SK-N-MC (cell line): ENCODE measurements at places on chromosomes 12 and 14.

- no peak for DNase-seq
These were observed 5.7 kb upstream of the CATSPERB start for GRCh38 chr14:91737619-91738018.

- peak; percentile 83 for DNase-seq
These were observed 159.0 kb downstream of the PTPN11 start for GRCh38 chr12:112577473-112578329.

GRCh38 chr12:65511134-65511834 is 232.8 kb downstream of the MSRB3 start:
- no peak for DNase-seq

GRCh38 chr12:109714141-109714912 is 702 bp downstream of the FAM222A start:
- DNase-seq: no peak

- no peak for DNase-seq
These were observed 26.9 kb downstream of the RAB3IP start for GRCh38 chr12:69765515-69765914.

DNA sequence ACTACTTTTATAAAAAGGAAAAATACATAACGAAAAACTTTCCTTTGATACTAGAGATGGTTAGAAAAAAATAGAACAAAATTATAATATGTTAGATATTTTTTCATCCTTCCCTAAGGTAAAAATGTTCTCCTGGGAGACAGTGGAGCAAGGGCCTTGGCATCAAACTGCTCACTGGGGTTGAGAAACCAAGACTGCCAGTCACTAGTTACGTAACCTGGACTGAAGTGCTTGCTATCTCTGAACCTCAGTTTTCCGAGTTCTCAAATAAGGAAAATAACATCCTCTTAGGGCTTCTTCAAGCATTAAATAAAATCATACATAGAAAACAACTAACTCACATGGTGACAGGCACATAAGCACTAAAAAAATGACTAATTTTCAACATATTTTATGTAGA is 48.2 kb upstream of the FRMD6 start:
- DNase-seq: no peak

DNA sequence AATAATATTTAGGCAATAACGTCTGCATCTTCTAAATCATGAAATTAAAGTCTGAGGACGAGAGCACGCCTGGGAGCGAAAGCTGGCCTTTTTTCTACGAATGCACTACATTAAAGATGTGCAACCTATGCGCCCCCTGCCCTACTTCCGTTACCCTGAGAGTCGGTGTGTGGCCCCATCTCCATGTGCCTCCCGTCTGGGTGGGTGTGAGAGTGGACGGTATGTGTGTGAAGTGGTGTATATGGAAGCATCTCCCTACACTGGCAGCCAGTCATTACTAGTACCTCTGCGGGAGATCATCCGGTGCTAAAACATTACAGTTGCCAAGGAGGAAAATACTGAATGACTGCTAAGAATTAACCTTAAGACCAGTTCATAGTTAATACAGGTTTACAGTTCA is 19.3 kb downstream of the CKB start:
- DNase-seq: no peak

- DNase-seq: peak; percentile 22
These were observed 53.7 kb downstream of the APAF1 start for GRCh38 chr12:98698603-98699463.

- DNase-seq: no peak
These were observed 13.5 kb upstream of the TUBA1C start for GRCh38 chr12:49251357-49251756.

- no peak for DNase-seq
These were observed 37.8 kb upstream of the PPP1CC start for GRCh38 chr12:110780448-110780847.

- DNase-seq: no peak
These were observed 19.1 kb upstream of the FOS start for GRCh38 chr14:75259510-75259855.

DNA sequence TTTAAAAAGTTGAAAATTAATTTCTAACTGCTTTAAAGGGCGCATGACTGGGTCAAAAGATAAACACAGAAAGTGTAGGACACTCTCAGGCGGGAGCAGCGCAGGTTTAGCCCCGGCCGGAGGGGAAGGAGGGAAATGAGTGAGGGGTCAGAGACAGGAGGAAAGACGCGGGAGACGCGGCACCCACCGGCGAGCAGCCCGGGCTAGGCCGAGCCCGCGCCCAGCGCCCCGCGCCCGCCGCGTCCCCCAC is 591 bp downstream of the GXYLT1 start:
- DNase-seq: no peak

- no peak for DNase-seq
These were observed 40.2 kb upstream of the RASSF3 start for GRCh38 chr12:64569923-64570691.

DNA sequence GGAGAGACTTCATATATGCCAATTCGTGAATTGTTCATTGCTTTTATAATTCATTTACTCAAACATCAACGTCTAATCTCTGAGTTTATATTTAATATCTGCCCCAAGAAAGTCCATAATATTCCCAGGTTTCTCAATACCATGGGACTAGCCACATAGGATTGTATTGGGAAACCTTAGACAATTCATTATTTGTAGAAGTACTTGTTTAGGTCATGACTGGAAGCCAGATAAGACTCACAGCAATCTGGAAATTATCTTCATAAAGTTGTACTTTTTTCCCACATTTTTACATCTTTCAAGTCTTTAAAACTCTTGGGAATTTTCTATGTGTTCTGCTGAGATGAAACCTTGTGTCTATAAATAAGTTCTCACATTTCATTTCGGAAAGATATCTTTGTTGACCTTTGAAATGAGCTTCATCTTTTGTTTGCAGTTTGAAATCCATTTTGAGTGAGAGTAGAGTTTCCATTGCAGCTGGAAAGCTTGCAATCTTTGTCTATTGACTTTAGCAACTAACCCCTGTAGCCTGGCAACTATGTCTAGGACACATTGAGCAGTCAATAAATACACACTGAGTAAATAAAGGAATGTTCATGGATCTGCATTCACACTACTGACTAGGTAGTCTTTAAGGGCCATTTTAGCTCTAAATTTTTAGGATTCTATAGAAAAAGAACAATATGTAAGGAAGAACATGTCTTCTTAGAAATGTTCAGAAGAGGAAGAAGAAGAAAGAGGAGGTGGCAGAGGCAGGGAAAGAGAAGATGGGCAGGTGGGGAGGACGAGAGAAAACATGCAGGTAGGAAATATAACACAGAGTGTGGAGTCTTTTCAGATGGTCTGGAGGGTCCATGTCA is 154.4 kb downstream of the LRIG3 start:
- no peak for DNase-seq

DNA sequence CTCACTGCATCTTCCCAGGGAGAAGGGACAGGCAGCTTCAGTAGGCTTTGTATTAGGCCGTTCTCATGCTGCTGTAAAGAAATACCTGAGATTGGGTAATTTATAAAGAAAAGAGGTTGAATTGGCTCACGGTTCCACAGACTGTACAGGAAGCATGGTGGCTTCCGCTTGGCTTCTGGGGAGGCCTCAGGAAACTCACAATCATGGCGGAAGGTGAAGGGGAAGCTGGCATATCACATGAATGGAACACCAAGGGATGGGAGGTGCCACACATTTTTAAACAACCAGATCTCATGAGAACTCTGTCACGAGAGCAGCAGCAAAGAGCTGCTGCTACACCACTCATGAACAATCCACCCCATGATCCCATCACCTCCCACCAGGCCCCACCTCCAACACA is 182.2 kb upstream of the SFSWAP start:
- DNase-seq: no peak

GRCh38 chr12:59736786-59737185 is 141.0 kb downstream of the SLC16A7 start:
- peak; percentile 22 for DNase-seq

GRCh38 chr14:53581504-53581903 is 375.1 kb downstream of the BMP4 start:
- DNase-seq: peak; percentile 37

- no peak for DNase-seq
These were observed 4.7 kb upstream of the PLD4 start for GRCh38 chr14:104919993-104920315.

DNA sequence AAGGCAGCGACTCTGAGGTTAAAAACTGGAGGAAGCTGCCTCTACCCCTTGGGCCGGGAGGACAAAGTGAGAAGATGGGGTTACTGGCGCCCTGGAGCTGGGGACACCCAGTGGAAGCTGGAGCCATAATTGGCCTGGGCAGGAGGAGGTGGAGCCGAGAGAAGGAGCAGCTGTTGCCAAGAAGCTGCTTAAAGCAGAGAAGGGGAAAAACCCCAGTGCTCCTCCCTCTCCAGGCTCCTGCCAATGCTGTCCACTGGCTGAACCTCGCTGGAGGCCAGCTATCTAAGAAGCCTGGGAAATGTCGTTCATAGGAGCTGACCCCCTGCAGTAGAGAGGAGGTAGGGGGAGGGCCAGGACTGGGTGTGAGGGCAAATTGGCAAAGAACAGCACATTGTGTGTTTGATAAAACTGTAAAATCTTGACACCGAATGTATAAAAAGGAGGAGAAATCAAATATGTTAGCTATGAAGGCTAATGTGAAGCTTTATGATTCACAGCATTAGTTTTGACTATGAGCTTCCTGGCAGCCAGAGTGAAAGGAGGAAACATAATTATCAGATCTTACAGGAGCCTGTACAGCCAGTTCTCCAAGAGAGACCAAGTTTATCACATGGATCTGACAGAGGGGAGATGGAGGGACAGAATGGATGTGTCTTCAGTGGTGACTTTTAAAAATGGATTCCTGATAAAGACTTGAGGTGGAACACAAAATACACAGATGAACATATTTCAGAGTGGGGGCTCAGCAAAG is 9.5 kb downstream of the HHIPL1 start:
- no peak for DNase-seq

DNA sequence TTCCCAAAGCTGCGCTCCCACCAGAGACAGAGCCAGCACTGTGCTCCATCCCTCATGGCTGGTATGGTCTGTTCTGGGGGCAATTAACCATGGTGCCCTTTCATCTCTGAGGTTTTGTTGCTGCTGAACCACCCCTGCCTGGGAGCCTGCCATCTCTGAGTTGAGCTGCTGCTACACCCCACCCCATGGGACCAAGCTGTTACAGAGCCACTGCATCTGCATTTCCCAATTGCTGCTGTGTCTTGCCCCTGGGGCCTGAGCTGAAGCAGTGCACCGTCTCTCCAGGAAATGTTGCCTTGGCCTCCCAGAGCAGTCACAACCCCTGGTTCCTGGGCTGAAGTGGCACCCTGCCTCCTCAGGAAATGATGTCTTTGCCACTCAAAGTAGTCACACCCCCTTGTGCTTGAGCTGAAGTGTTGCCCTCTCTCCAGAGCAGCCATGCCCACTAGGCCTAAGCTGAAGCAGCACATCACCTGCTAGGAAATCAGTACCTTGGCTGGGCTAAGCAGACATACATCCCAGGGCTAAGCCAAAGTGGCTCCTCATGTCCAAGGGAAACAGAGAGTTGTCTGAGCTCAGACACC is 140.3 kb downstream of the RERGL start:
- DNase-seq: peak; percentile 35

DNA sequence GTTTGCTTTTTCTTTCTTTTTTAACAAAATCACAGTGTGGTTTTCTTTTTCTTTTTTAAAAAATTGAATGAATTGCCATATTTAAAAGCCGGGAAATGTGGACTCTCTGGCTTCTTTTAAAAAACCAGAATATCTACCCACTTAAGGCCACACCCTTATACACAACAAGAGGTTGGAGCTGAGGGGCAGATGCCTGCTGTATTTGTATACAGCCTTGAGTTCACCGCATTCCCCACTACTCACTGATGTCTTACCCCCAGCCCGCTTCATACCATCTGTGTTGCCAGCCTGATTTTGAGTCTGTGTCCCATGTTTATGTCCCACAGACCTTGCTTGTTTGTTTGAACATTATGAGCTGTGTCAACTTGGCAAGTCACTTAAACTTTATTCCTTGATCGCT is 14.3 kb downstream of the JDP2 start:
- DNase-seq: no peak

GRCh38 chr12:91778938-91779400 is 366.7 kb downstream of the BTG1 start:
- DNase-seq: no peak

DNA sequence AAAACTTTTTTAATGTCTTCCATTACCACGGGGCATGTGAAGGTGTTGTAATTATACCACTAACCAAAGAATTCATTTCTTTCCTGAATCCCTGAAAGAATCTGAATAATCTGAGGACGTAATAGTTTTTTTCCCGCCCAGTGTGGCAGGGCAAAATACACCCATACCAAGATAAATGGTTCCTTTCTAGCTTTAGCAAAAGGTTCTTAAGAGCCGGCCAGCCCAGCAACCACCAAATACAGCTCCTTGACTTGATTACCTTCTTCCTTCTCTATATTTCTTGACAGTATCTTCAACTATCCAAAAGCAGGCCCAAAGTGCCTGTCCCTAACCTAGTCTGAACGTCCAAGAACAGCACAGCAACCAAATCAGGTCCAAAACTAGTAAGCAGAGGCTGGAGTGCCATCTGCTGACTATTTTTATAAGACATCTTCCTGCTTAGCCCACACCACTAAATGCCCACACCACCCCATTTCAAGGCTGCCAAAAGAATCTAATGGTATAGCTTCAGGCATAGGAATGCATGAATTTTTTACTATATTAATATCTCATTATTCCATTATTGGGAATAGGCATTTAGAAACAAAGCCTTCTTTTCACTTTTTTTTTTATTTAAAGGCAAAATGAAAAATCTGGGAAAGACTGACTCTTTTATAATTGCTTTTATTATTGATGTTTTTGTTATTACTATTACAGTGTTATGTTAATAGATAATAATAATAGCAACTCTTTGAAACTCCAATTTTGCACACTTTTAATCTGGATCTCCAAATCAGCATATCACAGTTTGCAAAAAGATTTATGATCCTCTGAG is 524.4 kb downstream of the MED13L start:
- DNase-seq: peak; percentile 45

DNA sequence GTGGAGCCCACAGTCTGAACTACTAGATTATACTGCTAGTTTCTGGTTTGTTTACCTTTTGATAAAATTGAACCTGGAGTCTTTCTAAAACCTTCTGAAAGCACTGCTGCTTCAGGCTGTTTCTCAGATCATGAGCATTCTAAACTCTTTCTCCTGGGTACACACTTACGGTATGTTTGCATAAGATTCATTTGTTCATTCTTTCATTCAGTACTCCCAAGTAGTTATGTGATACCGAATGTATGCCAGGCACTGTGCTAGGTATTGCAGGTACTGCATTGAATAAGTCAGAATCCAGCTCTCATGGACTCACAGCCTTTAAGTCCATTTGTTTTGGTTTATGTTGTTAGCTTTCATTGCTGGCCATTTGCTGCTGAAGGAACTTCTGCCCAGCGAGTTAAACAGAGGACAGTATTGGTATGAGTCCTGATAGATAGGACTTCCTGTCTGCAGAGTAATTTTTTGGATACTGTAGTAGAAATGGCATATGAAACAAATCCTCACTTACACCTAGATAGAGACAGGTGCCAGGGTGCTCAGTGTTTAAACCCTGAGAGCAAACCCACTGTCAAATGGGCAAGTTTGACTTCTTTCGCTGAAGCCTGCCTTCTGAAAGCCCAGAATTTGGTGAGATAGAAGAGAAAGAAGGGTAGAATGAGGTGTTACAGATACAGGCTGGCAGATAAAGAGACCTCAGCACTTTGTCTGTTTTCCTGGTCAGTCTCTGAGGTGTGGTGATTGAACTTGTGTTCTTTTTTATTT is 2.1 kb downstream of the SUSD6 start:
- DNase-seq: no peak
